Stimulated activated CD8-positive, alpha-beta memory T cell treated with anti-CD3 and anti-CD28 coated beads, Interleukin-7, amount 100 ng/mL, for 4 hours (primary cell): ENCODE measurements at places on chromosomes 1 and 21.

GRCh38 chr1:214952648-214953047 lies 129.9 kb upstream of the KCNK2 start:
- DNase-seq = no peak

DNA sequence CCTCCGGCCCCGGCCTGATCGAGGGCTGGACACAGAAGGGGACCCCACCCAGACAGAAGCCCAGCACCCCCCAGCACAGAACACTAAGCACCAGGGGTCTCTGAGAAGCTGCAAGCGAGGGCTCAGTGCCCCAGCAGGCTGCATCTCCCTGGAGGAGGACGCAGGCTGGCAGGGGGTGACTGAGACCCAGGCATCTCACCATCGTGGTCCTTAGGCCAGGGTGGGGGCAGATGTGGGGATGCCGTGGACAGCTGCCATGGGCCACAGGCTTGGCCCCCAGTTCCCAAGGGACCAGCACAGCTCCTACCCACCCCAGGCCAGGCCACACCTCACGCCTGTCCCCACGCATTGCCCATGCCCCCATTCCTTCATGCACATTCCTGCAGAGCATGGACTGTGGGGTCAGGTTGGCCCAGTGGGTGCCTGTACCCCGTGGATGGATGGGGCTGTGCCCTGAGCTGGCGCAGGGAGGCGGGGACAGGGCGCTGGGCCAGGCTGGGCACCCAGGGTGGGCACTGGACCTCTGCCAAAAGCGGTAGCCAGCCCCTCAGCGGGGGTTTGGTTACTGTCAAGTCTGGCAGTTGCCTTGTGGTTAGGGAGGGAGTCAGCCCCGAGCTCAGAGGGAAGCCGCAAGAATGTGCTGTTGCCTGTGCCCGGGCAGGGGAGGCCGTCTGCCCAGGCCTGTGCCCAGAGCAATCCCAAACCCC lies 61.5 kb downstream of the ARHGEF16 start:
- no peak for DNase-seq

GRCh38 chr21:38888991-38889561 lies 83.3 kb downstream of the ETS2 start:
- no peak for DNase-seq

DNA sequence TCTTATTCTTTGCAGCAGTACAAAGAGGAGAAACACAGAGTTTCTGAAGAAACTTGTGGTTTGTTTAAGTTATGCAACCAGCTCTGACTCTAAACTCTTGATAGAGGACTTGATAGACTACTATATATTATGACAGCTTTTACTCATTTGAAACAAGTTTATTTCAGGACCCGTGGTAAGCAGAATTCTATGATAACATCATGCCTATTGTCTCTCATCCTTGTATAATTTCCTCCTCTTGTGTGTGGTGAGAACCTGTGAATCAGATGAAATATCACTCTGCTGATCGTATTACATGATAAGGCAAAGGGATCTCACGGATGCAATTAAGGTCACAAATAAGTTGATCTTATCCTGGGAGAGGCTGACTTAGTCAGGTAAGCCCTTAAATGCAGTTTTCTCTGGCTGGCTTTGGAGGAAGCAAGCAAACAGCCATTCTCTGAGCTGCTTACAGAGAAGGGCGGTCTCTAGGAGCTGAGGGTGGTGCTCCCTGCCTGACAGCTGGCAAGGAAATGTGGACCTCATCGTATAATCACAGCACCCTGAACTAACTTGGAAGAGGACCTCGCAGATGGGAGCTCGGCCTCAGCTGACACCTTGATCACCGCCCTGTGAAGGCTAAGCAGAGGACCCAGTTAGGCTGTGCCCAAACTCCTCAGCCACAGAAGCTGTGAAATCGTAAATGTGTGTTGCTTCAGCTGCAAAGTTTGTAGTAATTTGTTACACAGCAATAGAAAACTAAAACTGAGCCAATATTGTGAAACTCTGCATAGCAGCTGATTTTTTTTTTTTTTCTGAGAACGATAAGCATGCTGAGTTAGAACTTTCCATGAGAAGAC lies 151.1 kb upstream of the DPT start:
- no peak for DNase-seq

DNA sequence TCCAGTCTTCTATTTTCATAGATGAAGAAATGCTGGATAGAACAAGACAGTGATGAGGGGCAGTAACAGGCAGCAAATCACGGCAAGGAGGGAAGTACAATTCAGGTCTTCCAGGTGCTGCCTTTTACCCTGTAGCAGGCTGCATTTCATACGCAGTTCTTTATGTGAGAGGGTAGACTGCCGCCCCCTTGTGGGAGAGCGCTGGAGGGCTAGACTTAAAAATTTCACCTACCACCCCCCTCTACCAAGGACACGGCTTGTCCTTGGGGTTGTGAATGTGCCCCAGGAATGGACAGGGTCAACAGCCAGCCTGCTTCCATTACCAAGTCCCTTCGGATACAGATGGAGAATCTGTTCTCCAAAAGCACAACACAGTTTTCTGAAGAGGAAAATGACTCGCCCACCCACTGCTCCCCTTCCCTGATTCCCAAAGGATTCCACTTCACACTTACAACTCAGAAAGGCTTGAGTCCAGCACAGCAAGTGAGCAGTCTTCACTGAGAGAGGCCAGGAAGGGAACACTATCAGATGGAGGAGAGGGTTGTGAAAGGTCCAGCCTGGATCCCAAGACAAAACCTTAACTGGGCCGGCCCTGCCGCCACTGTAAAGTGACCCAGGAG lies 7.4 kb downstream of the WDR77 start:
- peak; percentile 48 for DNase-seq

GRCh38 chr1:29931477-29932175 lies 695.3 kb downstream of the PTPRU start:
- DNase-seq = no peak

- no peak for DNase-seq
Observed at GRCh38 chr1:14486401-14487201, 111.9 kb upstream of the KAZN start.

GRCh38 chr1:177490036-177490639 lies 319.4 kb downstream of the BRINP2 start:
- no peak for DNase-seq

DNA sequence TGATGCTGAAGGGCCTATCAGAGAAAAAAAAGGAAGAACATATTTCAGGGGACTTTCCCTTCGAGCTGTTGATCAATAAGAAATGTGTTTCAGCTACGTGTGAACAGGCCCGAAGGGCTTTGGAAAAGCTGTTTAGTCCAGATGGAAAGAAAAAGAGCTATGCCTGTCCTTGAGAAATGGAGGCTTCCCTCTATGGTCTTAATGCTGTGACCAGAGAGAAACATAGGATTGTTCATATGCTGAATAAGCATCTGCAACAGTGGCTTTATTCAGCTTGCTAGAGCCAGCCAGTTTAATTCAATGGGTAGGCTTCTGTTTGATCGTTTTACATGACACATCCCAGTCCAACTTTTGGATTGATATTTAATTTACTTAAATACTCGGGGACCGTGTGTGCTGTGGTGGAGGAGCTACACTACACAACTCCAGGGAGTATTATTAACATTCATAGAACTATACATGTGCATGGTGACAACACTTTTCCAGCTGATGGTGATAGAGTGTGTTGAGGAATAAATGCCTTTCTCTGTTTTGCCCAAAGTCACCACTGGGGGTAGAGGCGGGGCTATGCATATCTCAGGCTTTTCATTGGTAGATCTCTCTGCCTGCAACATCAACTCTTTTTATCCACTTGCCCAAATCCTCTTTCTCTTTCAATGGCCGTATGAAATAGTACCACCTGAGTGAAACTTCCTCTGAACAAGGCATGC lies 106.7 kb upstream of the C8B start:
- no peak for DNase-seq

DNA sequence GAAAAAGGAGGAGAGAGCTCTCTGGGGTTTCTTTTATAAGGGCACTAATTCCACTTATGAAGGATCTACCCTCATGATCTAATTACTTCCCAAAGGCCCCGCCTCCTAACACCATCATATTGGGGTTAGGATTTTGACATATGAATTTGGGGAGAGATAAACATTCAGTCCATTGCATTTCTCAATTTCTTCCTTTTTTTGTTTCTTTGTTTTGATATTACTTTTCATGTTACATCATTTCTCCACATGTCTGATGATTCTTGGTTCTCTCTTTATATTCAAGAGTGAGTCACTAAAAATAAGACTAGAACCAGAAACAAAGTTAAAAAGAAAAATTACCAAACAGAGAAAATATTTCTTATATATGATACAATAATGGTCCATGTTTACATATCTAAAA lies 63.2 kb upstream of the DUSP10 start:
- DNase-seq = no peak

GRCh38 chr1:107195476-107195875 lies 54.6 kb downstream of the NTNG1 start:
- DNase-seq = no peak

- no peak for DNase-seq
Observed at GRCh38 chr1:30915491-30916230, 7.1 kb upstream of the SDC3 start.

GRCh38 chr1:218971156-218971555 lies 202.5 kb upstream of the LYPLAL1 start:
- no peak for DNase-seq

DNA sequence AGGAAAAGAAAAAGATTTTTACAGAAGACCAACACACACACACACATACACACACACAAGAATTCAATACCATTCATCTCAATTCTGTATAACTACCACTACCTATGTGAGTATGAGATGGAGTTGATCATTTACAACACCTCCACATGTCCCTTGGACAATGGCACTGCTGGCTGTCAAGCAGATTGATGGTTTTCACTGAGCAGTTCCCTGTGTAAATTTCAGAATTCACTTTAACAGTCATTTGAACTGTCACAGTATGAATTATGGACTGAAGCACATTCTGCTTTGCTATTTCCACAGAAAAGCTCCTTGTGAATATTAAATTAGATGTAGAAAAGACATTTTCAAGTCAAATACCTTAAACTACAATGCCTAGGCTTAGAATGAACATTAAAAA lies 14.3 kb downstream of the KCNT2 start:
- no peak for DNase-seq

DNA sequence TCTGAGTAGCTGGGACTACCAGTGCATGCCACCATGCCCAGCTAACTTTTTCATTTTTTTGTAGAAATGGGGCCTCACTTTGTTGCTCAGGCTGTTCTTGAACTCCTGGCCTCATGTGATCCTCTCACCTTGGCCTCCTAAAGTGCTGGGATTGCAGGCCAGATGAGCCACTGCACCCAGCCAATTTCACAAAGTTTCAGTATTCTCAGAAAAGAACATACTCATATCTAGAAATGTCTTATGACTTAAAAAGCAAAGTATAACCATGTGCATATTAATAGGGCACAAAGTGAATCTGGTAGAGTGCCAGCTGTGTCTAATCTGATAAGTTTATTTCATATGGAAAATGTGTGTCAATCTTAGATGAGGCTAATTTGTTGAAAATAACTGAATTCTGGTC lies 87.5 kb upstream of the CACYBP start:
- DNase-seq = no peak

DNA sequence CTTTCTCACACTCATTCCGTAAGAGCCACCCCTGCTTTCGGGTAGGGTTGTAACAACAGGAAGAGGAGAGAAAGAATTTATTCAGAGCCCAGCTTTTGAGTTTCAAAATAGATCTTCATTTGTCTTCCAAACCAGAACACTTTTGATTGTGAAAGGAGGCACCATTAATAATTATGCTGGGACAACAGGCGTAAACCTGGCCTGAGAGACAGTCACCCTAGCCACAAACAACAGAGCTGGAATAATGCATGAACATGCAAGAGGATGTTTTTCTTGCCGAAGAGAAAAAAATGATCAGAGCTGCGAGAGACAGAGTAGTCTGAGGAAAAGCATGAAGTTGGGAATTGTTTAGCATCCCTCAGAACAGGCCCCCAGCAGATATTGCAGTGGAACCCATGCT lies 18.5 kb upstream of the GREM2 start:
- DNase-seq = no peak

- no peak for DNase-seq
Observed at GRCh38 chr21:40053007-40053406, 185.8 kb downstream of the PCP4 start.

DNA sequence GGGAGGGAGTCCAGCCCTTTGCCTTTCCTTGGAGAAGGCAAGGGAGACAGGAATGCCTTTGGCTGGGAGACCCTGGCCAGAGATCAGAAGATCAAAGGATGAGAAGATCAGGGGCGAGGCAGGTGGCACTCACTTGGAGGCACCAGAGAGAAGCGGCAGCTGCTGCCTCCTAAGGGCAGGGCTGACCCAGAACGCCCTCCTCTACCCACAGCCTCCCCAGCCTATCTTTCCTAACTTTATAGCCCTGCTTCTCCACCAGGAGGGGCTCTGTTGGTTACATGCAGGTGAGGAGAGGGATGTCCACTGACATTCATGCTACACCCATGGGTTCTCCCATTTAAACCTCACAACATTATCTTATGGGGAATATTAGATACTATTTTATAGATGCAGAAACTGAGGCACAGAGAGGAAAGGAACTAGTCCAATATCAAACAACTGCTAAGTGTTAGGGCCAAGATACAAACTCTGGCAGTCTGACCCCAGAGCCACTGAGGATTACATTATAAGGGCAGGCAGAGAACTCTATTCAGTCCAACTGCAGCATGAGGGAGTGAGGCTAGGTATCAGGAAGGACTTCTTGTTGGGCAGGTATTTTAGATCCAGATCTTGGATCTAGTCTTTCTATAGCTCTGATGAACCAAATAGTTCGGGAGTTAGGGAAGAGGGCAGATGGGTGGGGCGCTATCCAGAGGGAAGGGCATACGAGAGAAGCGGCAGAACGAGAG lies 19.9 kb downstream of the LGR6 start:
- no peak for DNase-seq

GRCh38 chr1:234586892-234587485 lies 23.0 kb downstream of the IRF2BP2 start:
- no peak for DNase-seq

- no peak for DNase-seq
Observed at GRCh38 chr1:7932524-7933138, 8.0 kb downstream of the TNFRSF9 start.

DNA sequence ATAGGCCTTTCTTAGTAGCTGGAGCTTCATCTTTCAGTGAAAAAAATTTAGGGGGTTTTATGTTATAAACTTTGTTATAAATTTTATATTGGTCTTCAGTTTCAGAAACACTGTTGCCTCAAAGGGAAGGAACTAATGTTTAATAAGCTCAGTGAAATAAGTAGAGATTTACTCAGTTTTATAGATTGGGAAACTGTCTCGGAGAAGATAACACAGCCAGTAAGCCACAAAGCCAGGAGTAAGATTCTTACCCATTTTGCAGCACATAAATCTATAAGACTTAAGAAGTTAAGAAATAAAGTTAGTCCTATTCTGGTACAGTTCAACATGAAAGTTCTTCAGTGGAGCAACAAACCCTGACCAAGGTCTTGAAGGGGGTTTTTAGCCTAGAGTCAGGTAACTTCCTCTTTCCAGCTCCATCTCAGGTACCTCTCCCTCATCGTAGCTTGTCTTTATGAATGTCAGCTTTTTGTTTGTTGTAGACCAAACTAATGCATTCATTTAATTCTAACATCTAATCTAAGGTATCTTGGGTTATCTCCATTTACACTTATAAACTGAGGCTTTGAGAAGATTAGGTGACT lies 3.3 kb downstream of the KPNA6 start:
- no peak for DNase-seq

DNA sequence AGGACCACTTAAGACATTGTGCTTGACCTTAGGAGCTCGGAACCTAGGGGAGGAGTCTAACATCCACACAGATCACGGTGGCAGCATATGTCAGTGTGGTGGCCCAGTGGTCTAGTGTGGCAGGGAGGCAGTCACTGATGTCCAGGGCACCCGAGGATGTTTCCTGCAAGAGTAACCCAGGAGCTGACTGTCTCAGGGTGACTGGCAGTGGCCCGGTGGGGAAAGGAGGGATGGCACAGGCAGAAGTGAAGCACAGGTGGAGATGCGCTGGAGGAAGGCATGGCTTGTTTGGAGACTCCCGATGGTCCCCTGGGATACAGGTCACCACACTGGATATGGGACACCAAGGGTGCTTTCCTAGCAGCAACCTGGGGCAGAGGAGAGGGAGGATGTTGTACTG lies 16.3 kb downstream of the CHIT1 start:
- DNase-seq = no peak
